ENCODE measurements at places on chromosomes 7 and 10.
A peak's percentile ranks its signal among the peaks of the same experiment; 100 is the strongest.

- no peak for DNase-seq
Measured at GRCh38 chr7:150374026-150374425, 5.1 kb upstream of the ZNF775 start.

- no peak for DNase-seq
Measured at GRCh38 chr7:40733578-40733977, 598.8 kb downstream of the SUGCT start.

DNA sequence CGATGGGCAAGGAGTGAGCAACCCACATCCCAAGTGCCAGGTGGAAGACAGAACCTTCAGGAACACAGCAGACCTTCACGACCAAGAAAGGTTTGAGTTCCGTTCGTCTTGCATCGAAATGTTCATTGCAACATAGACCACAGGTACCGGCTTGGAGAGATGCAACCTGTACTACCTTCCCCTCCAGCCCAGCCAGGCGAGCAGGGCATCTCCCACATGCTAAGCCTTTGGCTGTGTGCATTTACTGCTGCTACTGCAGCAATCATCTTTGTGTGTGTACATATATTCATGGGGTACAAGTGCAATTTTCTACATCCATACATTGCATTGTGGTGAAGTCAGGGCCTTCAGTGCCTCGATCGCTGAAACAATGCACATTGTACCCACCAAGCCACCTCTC lies 58.8 kb downstream of the CTBP2 start:
- no peak for DNase-seq

GRCh38 chr7:132544025-132544424 lies 32.2 kb downstream of the PLXNA4 start:
- DNase-seq: no peak

DNA sequence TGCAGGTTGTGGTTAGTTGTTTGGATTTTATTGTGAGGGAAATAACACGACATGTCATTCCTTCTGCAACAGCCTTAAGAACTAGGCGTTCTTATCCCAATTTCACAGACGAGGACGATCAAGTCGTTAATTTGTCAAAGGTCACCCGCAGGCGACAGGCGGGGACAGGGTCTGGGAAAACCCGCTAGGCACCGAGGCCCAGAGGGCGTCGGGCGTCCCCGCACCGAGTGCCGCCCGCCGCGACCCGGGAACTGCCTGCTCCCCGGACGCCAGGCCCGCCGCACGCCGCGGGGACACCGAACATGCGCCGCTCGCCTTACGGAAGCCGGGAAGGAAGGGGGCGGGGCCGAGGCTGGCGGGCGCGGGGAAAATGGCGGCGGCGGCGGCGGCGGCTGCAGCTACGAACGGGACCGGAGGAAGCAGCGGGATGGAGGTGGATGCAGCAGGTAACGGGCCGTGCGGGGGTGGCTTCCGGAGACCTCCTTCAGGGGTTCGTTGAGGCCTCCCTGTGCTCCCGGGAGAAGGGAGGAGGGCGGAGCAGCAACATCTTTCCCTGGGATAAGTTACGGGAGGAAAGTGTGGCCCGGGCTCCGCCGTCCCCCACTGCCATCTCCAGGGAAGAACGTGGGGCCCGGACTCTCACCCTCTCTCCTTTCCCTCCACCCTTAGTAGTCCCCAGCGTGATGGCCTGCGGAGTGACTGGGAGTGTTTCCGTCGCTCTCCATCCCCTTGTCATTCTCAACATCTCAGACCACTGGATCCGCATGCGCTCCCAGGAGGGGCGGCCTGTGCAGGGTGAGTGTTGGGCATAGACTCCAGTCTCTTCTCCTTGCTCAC lies at the start of gene COPS6:
Gene COPS6 (plus strand): TSS at position 349 of the 837 bp plus-strand sequence. CDS start 22 bp downstream, at position 371.
- peak; percentile 89 for DNase-seq

All from CD8-positive, alpha-beta memory T cell (primary cell).